ENCODE measurements at places on chromosomes 3 and 15.

GRCh38 chr15:60782316-60782715, 303.4 kb upstream of the ICE2 start:
- DNase-seq: no peak

DNA sequence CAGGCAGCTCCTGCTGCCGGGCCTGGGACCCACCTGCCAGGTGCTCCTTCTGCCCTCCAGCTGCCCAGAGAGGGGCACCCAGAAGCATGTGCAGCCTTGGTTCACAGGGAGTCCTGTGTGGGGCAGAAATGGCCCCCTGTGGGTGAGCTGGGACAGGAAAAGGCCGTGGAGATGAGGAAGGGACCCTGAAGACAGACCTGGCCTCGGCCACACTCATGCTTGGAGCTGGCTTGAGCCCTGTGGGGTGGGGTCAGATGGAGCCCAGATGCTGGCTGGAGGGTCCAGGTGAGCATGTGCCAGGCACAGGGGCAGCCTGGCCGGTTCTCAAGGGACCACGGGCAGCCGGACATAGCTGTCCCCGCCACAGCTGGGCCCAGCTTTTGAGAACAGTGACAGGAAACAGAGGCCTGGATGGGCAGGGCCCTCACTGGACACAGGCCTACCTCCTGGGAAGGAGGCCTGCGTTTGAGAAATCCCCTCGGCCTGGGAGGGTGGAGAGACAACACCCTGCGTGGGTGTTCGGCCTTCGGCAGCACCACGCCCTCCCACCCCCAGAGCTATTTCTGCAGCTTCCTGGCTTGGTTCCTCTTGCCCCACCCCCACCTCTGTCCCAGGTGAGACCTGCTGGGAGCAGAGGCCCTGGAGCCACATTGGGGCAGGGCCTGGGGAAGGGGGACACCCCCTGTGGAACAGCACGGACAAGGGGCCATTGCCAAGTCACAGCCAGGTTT, 132.6 kb upstream of the MEF2A start:
- no peak for DNase-seq

- DNase-seq: no peak
Observed at GRCh38 chr15:91117375-91117774, 17.3 kb downstream of the SV2B start.

DNA sequence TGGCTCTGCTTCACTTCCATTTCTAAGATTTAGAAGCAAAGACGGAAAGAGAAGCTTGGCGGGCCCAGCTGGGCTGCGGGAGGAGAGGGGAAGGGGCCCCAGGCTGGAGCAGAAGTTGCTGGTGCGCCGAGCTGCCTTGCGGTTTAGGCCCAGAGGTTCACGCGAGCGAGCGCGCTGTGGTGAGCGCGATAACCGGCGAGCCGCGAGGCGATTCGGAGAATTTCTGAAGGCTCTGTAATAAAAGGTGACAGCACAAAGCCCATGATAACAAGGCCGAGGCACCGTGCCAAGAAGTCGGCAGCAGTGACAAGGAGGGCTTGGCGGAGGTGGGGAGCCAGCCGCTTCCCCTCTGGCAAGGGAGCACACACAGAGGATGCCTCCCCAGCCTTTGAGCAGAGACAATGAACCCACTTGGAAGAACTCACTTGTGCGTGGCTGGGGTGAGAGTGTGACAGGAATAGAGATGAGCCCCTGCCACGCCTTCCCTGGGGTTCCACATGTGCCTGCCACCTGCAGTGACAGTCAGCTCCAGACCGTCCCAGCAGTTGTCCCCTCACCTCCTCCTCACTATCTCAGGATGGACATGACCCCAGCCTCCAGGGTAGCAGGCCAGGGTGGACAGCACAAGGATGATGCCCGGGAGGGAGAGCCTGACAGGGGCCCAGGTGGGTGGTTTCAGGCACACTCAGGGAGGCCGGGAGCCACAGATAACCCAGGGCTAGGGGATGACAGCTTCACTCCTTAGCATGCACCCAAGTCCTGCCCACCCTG, 315.2 kb downstream of the UACA start:
- no peak for DNase-seq

DNA sequence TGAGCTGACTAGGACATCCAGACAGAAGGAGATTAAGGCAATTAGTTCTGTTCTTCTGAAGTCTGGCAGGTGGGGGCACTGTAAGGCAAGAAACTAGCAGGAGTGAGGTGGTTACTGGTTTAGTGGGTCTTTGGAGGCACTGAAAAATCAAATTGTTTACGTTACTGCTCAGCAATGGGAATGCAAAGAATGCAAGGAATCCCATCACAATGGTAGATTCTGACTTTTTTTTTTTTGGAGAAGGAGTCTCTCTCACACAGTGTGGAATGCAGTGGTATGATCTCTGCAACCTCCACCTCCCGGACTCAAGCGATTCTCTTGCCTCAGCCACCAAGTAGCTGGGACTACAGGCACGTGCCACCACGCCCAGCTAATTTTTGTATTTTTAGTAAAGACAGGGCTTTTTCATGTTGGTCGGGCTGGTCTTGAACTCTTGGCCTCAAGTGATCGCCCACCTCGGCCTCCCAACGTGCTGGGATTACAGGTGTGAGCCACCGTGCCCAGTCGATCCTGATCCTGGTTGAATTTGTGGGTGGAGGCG, 16.4 kb downstream of the FAM107A start:
- no peak for DNase-seq

DNA sequence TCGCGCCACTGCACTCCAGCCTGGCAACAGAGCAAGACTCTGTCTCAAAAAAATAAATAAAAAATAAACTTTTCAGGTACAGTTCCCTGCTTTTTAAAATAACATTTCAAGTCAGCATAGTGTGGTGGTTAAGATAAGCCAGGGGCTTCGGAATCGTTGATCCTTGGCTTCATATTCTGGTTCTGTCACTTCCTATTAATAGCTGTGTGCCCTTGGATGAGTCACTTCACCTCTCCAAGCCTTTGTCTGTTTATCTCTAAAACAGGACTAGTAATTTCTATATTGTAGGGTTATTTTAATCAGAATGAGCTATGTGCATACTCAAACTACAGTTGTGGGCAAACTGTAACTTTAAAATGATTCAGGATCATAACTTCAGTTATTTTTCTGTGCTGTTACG, 53.8 kb upstream of the SENP5 start:
- no peak for DNase-seq

- DNase-seq: no peak
Observed at GRCh38 chr3:52190294-52191074, 7.5 kb upstream of the ALAS1 start.

- no peak for DNase-seq
Observed at GRCh38 chr3:98734735-98735134, 28.4 kb upstream of the ST3GAL6 start.

DNA sequence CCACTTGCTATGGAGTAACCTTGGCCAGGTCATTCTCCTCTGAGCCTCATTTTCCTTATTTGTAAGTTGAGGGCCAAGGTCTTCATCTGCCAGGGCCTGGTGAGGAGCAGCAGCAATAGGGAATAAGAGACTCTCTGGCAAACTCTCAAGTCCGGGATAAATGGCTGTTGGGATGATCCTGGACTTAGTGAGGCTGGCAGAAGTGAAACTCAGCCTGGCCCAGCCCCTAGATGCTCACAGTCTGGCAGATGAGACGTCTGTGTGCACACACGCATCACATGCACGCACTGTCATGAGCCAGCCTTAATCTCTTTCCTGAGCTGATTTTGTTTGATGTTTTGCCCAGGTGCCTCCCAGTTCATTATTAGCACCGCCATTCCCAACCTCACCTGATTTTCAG, 26.8 kb downstream of the SLC6A6 start:
- no peak for DNase-seq

DNA sequence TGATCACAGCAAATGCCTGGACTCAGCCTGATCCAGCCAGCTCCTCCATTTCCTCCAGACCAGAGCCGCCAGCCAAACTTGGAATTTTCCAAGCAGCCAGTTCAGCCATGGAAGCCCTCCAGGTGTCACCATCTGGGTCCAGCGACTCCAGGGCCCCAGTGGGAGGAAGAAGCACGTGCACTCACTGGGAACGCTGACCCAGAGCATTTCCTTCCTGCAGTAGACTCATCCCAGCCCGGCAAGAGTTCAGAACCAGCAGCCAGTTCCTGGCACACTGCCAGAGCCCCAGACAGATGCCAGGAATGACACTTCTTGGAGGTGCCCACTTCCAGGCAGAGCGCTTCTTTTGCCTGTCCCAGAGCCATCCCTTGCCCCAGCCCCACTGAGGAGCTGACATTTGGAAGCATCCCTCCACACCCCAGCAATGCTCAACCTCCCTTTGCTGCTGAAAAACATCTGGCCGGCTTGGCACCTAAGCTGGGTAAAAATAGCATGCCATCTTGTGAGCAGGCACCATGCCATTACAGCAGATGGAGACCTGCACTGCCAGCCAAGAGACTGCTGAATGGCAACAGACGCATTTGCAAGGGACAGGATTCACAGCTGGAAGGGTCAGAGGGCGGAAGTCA, 460.3 kb upstream of the PROK2 start:
- no peak for DNase-seq

DNA sequence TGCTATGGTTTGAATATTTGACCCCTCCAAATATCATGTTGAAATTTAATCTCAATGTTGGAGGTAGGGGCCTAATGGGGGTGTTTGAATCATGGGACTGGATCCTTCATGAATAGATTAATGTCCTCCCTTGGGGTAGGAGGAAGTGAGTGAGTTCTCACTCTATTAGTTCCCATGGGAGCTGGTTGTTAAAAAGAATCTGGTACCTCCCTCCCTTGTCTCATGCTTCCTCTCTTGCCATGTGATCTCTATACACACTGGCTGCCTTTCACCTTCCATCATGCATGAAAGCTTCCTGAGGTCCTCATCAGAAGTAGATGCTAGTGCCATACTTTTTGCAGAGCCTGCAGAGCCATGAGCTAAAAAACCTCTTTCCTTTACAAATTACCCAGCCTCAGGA, 177.7 kb upstream of the MCTP2 start:
- no peak for DNase-seq

DNA sequence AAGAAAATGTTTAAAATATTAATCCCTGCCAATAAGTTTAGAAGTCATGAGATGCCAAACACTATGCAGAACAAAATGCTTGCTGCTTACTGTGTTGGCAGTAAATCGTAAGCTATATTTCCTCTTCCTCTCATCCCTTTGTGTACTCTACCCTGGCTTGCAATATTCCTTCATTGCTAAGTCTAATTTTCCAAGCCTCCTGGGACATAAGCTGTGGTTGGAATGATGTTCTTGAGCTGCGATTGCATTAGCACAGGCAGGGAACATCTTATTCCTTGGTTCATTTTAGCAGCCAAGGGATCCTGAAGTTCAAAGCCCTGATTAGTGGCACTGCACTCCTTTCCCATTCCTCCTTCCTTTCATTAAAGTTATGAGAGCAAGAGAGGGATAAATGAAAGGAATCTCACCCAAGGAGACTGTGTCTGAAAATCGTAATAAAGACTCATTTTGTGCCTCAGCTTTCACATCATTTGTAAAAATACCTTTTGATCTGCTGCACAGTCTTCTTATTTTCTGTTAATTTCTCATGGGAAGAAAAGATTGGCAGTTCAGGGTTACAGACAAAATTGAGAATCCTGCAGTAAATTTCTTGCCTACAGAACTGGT, 535.2 kb downstream of the OCA2 start:
- no peak for DNase-seq

- no peak for DNase-seq
Observed at GRCh38 chr3:101676765-101677435, at the start of gene ZBTB11. Gene ZBTB11, minus strand, starts transcription at chr3:101677132. Its CDS starts 218 bp downstream, at chr3:101676914.

GRCh38 chr3:139629033-139629432, 48.7 kb downstream of the NMNAT3 start:
- no peak for DNase-seq

DNA sequence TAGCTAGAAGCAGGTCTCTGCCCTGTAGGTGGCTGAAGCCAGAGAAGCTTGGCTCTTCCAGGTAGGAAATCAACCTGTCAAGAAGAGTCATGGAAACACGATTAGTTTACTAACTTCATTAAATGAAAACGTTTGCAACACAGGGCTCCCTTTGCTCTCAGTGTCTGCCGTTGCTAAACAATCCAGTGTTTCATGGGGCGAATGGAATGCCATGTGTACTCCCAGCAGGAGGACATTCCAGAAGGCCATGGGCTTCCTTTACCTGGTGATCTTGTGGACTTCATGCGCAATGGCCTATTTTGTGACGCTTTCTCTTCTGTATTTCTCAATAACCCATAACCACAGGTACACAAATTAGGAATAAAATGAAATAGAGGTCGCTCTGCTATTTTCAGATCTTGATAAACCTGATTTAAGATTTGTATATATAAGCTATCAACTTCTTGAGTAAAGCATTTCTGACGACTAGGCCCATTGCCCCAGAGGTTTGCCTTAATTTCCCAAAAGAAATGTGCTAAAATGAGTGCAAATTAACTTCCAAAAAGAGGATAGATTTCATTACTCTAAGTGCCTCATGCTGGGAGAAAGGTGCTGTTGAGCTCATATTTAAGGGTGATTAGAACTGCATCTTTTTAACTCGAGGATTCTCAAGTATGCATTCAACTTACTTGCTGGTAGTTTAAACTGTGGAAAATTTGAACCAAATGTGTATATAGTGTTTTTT, 171.0 kb downstream of the EPHA3 start:
- no peak for DNase-seq

- no peak for DNase-seq
Observed at GRCh38 chr3:41579861-41580260, 380.6 kb downstream of the CTNNB1 start.

GRCh38 chr3:128351546-128351945, 115.1 kb downstream of the DNAJB8 start:
- DNase-seq: no peak

- DNase-seq: no peak
Observed at GRCh38 chr15:45140557-45141250, 10.9 kb downstream of the DUOX1 start.

- no peak for DNase-seq
Observed at GRCh38 chr3:151318991-151319390, 2.4 kb upstream of the GPR87 start.

GRCh38 chr3:64518950-64519349, 168.8 kb downstream of the ADAMTS9 start:
- DNase-seq: no peak

Data from cortex of kidney (tissue), 1 donor.